ENCODE measurements at places on chromosomes 2 and 18.

DNA sequence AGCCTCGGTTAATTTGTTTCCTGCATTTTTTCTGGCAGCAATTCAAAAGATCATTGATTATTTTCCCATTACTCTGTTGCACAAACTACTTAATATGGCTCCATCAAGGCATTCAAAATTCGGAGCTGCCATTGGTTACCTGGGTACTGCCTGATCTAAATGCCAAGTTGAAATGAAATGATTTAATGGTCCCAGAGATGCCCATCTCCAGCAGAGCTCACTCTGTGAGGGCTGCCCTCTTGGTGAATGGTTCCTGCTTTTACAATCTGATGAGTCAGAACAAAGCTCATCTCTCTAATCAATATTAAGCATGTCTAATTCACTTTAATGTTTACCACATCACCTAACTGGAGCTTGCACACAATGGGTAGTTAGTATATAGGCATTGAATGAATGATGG lies 126.1 kb downstream of the CTNNA2 start:
- no peak for DNase-seq

DNA sequence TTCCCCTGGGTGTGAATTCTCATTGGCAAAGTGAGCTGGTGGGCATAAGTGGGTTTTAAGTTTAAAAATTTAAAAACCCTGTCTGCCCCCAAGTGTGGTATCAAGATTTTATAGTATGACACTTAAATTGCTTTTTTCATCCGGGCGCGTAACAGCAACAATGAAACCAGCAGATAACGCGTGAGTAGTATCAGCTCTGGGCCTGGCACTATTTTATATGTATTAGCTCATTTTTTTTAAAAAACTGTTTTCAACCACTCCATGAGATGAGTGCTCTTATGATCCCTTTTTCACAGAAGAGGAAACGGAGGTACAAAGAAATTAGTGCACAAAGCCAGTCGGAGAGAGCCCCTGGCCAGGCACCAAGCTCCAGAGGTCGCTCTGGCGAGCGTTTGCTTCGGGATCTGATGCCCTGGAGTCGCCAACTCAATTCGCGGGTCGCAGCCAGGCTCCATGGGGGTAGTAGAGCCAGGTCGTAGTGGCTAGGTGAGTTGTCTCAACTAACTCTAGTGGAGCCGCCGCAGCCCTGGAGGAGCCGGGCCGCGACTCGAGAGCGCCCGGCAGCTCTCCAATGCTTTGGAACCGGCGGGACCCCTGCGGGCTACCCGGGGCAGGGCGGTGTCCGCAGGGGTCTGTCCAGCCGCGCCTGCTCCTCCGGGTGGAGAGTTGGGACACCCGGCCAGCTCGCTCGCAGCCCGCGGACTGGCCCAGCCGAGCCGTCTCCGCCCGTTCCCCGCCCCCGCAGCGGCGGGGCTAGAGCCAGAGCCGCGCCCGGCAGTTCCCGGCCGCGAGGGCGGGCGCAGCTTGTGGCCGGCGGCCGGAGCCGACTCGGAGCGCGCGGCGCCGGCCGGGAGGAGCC lies at the start of gene IL1R1:
TSS of gene IL1R1 (plus strand) at position 777 of the 859 bp plus-strand sequence. CDS start 14,979 bp downstream, outside the sequence.
- DNase-seq: no peak

- DNase-seq: no peak
Observed at GRCh38 chr2:101361522-101361921, 25.8 kb downstream of the CREG2 start.

DNA sequence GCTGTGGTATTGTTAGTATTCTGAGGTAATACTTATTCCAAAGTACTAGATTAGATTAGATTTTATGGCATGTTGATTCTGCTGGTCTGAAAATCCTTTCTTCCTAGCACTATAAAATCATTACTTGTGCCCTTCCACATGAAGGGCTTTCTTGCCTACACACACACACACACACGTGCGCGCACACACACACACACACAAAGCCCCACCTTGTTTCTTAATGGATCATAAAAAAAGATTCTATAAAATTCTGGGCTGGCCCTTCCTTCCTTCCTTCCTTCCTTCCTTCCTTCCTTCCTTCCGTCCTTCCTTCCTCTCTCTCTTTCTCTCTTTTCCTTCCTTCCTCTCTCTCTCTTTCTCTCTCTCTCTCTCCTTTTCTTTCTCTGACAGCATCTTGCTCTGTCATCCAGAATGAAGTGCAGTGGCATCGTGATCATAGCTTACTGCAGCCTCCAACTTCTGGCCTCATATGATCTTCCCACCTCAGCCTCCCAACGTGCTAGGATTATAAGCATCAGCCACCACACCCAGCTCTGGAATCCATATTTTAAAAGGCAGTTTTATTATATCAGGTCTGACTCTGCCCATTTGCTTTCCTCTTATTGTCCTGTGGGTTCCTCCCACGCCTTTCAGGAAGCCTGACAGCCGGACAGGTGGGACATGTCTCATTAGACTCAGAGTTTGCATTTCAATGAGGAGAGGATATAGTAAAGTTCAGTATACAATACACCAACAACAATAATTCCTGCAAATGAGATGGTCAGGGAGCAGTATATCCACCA lies 321.1 kb downstream of the PIK3C3 start:
- no peak for DNase-seq

- no peak for DNase-seq
Observed at GRCh38 chr2:169160926-169161481, 91.6 kb downstream of the DHRS9 start.

GRCh38 chr2:70118798-70119454 lies 31.6 kb downstream of the PCBP1 start:
- no peak for DNase-seq

DNA sequence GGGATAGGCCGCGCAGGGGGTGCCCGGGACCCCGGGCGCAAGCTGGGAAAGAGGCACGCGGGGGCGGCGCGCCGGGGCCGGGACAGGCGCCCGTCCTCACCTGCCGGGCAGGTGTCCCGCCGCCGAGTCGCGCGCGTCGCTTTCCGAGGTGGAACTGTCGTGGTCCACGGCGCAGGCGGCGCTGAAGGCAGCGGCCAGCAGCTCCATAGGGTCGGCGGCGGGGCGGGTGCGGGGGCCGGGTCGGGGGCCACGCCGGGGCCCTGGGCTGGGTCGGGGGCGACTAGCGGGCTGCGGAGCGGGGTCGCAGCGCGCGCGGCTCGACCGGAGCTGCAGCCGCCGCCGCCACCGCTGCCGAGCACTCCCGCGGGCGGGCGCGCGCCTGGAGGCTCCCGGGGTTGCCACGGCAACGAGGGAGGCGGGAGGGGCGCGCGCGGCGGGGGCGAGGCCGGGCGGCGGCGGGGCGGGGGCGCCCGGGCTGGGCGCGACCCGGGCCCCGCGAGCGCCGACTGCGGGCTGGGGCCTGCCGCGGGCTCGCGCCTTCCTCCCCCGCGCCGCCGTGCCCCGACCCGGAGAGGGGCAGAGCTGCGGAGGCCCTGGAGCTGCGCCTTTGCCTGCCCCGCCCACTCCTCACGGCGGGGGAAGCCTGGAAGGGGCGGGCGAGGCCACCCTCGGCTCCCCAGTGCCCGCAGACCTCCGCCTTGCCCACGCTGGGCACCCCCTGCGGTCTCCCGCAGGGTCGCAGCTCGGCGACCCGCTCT lies 57.9 kb downstream of the SNORC start:
- DNase-seq: no peak

DNA sequence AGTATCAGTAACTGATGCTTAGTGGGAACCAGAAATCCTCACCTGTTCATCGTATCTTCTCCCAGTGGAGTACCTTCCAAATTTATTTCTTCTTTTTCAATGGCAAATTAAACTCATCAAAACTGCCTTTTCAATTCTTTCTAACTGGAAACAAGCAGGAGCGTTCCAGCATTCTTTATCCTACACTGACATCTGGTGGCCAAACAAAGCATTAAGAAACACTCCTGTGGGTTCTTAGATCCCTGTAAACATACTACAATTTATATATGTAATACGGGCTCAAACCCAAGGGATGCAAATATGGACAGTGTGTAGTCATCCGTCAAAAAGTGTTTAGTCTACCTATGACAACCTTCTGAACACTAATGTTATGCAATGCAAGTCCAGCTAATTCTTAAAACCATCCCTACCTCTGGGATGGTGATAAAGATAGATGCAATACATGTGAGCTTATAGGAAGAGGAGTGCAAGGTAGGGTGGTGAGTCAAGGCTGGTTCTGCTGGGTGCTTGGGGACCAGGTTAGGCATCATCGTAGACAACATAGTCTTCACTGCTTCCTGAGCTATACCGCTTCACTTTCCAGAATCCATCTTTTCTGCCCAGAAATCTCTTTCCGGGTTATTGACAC lies 375.0 kb downstream of the CTNNA2 start:
- no peak for DNase-seq

All from stimulated activated CD4-positive, alpha-beta T cell treated with anti-CD3 and anti-CD28 coated beads, TNF-alpha, amount 100 ng/mL, for 4 hours (primary cell).